Activated gamma-delta T cell treated with Interleukin-2 at 50 U/mL for 16 hours (primary cell): ENCODE measurements at places on chromosomes 2 and 18.

DNA sequence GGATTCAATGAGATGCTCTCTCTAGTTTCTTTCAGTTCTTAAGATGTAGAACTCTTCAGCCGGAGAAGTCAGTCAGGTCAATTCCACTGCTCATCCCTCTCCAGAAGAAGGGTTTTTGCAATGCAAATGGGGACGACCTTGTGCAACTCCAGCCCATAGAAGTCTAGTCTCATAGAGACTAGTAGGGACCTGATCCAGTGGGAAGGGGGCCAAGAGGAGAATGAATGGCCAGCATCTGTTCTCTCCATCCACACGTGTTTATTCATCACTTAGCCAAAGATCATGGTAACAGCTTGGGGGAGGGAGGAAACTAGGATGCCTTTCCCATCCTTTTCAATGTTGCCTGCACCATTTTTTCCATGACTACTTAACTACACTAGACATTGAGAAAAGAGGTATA, 120.2 kb downstream of the LAMA3 start:
- no peak for DNase-seq

- DNase-seq, result no peak
Measured at GRCh38 chr2:206635015-206635414, 7.3 kb upstream of the FAM237A start.

GRCh38 chr2:235005603-235006259, 53.9 kb downstream of the SH3BP4 start:
- DNase-seq, result no peak

DNA sequence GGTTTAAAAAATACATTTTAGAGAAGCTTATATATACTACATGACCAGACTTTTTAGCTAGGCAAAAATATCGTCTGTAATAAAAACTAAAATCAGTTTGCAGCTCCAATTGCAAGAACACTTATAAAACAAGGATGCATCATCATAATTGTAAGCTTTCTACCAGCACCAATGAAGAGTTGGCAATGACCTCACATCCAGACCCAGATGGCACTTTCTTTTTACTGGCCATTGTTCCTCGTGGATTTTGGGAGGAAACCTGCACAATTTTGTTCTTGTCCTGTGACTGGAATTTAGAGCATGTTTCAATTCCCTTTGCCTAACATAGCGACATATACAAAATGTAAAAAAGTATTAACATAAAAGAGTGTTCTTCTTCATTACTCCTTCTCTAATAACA, 174.3 kb downstream of the ZNF521 start:
- no peak for DNase-seq

- DNase-seq, result peak; percentile 15
Measured at GRCh38 chr2:46229134-46230063, 67.8 kb upstream of the EPAS1 start.

DNA sequence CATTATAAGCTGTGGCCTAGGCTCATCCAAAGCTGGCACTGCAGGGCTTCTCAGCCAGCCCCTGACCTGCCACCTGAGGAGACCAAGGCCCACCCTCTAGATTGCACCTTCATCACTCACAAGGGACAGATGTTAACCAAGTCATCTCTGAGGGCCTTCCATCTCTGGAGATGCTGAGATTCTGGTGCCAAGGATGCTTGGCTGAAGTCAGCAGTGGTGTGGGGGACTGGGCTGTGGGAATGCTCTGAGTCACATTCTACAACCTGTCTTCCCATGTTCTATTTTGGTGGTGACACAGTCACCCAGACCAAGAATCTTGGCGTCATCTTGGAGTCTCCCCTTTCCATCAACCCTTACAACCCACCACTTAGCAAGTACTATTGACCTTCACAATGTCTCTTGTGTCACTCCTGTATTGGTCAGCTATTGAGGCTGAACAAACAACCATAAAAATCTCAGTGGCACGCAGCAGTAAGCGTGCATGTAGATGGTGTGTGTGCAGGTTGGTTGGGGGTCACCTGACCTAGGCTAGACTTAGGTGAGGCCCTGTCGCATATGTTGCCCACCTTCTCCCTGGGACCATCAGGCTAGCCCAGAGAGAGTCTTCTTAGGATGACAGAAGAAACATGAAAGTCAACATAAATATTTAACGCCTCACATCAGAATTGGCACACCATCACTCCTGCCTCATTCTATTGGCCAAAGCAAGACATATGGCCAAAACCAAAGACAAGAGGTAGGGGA, 135.0 kb downstream of the SMAD7 start:
- no peak for DNase-seq

GRCh38 chr18:11179959-11180519, 30.7 kb upstream of the PIEZO2 start:
- DNase-seq, result no peak

- DNase-seq, result no peak
Measured at GRCh38 chr2:237244178-237244577, 158.5 kb downstream of the COPS8 start.

GRCh38 chr2:223104336-223105132, 52.5 kb downstream of the KCNE4 start:
- DNase-seq, result no peak

DNA sequence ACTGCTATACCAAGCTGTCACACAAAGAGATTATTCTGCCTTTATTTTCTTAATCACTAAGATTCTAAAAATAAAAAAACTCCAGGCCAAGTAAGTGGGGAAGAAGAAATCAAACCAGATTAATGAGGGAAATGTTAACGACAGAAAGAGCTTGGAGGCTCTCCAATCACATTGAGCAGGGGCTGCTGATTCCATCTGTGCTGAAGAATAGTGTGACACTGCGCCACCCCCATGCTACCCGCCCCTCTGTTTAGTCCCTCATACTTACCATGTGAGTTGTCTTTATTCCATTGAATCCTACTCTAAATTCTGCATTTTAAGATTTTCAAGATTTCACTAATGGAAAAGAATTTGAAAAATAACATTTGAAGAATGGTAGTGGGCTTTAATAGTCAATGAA, 998.0 kb upstream of the CDH2 start:
- DNase-seq, result no peak

GRCh38 chr2:15517793-15518192, 43.3 kb downstream of the NBAS start:
- no peak for DNase-seq

GRCh38 chr2:232681527-232681926, 15.6 kb upstream of the GIGYF2 start:
- DNase-seq, result no peak

DNA sequence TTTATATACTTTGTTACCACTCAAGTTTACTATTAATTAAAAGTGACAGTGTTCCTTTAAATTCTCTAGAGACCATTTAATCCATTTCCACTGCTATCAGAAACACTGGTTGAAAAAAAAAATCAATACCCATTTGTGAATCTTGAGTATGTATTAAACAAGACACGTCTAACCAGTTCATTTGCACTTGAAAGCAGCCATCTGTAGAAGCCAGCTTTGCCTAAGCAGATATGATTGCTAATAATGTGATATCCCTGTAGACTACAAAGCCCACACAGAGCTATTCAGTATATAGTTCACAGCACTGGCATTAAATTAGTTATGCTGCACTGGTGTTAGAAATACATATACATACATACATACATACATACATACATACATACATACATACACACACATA, 111.8 kb upstream of the SP3 start:
- DNase-seq, result no peak

DNA sequence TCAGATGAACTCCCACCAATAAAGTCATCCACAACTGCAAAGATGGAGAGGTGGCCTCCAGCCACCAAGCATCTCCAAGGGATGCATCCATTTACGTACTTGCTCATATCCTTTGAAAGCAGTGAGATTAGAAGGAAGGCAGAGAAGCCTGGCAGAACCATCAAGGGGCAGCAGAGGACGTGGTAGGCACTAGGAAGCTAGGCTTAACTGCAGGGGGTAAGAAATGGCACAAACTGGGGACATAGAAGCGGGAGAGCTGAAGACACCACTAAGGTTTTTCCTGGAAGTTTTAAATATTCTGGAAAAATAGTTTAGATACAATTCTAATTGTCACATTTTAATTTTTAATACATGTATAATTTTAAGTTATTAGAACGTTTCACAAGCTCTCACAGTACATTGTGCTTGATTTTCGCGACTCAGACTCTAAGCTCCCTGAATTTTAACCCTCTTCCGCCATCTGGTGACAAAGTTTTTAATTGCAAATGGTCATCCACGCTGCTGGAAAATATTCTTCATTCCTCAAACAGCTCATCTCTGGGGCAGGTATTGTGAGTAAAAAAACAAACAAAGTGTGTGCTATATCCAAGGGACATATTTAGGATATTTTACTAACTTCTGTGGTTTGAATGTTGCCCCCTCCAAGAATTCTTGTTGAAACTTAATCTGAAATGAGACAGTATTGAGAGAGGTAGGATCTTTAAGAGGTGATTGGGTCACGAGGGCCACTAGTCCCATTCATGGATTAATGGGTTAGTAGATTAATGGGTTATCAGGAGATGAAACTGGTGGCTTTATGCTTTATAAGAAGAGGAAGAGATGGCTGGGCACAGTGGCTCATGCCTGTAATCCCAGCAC, 1.6 kb upstream of the PSTPIP2 start:
- DNase-seq, result peak; percentile 54

DNA sequence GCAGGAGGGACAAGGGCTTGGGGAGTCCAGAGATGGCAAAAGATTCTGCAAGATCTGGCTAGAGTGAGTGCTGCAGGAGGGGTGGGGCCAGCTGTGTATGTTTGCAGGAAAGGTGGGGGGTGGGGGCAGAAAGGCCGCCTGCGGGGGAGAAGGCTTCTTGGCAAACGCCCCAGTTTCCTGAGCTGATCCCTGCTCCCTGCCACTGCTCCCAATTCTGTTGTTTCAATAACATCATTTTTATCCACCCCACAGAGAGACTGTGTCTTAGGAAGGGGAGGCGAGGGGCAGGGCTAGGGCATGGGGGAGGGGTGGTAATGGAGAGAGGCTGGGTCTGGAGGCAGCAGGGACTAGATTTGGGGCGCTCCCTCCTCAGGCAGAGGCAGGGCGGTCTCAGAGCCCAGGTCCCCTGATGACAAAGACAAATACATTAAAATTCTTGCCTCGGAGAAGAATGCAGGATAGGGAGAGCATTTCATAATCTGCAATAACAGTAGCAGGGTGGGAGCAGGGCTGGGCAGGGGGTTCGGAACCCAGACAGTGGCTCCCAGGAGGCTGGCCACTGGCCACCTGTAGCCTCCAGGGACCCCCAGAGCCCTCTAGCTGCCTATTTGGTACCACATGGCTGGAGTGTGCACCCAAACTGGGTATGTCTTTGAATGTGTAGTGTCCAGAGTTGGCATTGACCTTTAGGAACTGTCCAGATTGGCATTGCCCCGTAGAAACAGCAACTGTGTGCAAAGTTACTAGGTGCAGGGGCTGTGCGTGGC, 2.1 kb upstream of the WNT6 start:
- DNase-seq, result no peak

GRCh38 chr2:49167131-49167530, 12.8 kb upstream of the FSHR start:
- DNase-seq, result no peak

GRCh38 chr2:120316528-120317179, 29.3 kb upstream of the INHBB start:
- DNase-seq, result no peak

DNA sequence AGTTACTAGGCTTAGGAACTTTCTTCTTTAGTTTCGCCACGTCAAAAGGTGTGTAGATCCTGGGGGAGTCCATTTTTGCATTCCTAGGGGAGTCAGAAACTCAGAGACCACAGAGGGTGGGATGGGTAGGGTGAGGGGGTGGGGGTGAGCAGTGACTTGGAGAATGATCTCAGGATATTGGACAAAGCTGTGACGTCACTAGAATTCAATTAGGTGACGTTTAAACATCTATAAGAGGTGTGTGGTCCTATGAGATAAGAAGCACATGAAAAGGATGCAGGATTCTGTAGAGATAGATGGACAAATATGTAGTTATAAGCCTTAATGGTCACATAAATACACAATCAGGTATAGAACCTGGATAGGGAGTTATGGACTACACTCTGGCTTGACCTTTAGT, 21.5 kb downstream of the SLC4A3 start:
- DNase-seq, result no peak

DNA sequence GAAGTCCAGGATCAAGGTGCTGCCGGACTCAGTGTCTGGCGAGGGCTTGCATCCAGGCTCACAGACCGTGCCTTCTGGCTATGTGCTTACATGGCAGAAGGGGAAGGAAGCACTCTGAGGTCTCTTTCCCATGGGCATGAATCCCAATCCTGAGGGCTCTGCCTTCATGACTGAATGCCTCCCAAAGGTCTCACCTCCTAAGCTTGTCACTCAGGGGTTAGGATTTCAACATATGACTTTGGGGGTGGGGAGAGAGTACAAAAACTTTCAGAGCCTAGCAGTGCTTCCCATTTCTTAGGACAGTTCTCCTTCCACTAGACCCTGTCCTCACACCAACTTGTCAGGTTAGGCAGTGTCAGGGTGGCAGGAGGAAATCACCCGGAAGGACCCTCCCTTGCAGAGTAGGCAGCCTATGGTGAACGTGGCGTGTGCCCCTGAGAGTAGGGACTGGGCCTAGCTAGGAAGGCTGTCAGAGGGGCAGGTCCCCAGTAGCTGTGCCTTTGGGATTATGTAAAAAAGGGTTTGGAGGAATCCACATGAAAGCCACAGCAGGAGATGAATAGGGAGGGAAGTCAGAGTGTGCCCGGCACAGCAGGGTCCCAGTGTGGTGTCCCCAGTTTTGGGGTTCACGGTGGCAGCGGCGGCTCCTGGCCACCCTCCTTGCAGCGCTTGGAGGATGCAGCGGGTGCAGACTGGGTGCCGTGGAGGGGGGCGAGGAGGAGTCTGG, 233.3 kb downstream of the LDLRAD4 start:
- no peak for DNase-seq

- DNase-seq, result no peak
Measured at GRCh38 chr2:196719110-196719872, 79.8 kb downstream of the CCDC150 start.

DNA sequence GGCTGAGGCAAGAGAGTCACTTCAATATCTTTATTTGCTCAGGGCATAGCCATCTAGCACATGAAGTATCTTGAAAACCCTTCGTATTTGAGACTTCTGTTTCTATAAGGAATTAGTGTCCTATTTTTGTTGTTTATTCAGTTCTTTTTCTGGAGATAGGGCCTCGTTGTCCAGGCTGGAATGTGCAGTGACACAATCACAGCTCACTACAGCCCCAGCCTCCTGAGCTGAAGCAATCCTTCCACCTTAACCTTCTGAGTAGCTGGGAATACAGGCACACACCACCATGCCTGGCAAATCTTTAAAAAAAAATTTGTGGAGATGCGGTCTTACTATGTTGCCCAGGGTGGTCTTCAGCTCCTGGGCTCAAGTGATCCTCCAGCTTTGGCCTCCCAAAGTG, 50.6 kb downstream of the PSMD14 start:
- no peak for DNase-seq

DNA sequence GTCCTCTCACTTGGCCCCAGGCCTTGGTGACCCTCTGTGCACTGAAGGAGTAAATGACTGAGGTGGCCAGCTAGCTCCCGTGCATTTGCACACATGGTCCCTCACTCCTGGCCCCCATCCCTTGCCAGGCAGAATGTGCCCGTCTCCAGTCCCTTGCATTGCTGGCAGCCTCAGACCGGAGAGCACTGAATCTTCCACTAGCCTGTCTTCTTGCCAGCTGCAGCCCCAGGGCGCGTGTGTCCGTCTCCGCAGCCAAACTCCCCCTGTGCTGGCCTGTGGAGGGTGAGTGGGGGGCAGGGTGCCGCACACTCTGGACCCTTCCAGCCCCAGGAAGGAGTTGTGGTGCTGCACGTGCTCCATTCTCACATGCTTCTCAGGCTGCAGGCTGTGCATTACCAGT, 35.9 kb downstream of the INPP4A start:
- no peak for DNase-seq
